ENCODE measurements at places on chromosomes 1 and 21.

- no peak for DNase-seq
These were observed 1.5 kb downstream of the CCN1 start for GRCh38 chr1:85581802-85582686.

- DNase-seq, result no peak
These were observed 155.6 kb upstream of the CSF3R start for GRCh38 chr1:36638268-36638667.

GRCh38 chr21:17231124-17231523 lies 281.7 kb upstream of the CXADR start:
- DNase-seq, result peak; percentile 5

- peak; percentile 33 for DNase-seq
These were observed 1.4 kb downstream of the EVA1C start for GRCh38 chr21:32413697-32414578.

- DNase-seq, result no peak
These were observed 88.0 kb upstream of the ZNF648 start for GRCh38 chr1:182149411-182149965.

- DNase-seq, result no peak
These were observed 492 bp upstream of the PGM1 start for GRCh38 chr1:63592536-63593302.

DNA sequence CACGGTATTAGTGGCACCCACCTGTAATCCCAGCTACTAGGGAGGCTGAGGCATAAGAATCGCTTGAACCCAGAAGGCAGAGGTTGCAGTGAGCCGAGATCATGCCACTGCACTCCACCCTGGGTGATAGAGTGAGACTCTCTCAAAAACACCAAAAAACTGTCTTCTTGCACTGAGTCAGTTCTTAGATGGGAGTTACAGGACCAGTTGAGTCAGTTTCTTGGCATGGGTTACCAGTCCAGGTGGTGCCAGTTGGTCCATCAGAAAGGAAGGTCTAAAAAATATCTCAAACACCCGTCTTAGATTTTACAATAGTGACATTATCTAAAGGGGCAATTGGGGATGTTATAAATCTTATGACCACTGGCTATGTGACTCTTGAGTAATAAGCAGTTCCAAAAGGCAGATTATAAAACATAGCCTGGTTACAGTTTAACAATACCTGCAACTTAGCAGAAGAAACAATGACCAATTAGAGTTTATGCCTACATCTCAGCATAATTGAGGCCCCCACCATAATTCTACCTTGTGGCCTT lies 206.9 kb upstream of the FGGY start:
- DNase-seq, result no peak

GRCh38 chr1:111586112-111586511 lies 33.5 kb upstream of the RAP1A start:
- no peak for DNase-seq

- DNase-seq, result no peak
These were observed 39.8 kb downstream of the FAM78B start for GRCh38 chr1:166127003-166127402.

- DNase-seq, result no peak
These were observed 218.7 kb downstream of the FMN2 start for GRCh38 chr1:240310226-240310925.

DNA sequence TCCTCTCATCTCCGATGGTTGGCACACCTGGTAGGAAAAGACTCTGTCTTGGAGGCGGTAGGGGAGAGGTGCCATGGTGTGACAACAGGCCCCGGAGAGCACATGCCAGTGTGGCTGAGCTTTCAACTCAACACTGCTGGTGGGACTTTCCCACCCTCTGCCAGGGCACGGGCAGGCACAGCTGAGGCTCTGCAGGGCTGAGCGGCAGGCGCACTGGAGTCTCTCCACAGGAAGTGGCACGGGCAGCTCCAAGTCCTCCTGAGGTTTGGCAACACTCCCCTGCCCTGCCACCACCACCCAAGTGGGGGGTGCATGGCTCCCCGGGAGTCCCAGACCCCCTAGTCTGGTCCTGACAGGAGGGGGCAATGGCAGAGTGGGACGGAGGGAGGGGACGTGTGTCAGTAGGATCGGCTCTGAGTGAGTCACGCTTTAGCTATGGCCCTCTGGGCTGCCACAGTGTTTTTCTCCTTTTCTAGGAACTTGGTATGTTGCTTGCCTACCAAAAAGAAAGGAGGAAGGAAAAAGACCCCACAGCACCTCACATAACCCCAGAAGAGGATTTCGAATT lies 27.3 kb upstream of the EVA1B start:
- DNase-seq, result no peak

- DNase-seq, result no peak
These were observed 22.4 kb downstream of the CFHR4 start for GRCh38 chr1:196910215-196910614.

- no peak for DNase-seq
These were observed 72.0 kb upstream of the GORAB start for GRCh38 chr1:170460001-170460400.
